ENCODE measurements at places on chromosomes 12 and 14. TPM values are rescaled to one million over a fixed set of nuclear protein-coding genes. Genes with fewer than 3 reads are reported as not detected.

DNA sequence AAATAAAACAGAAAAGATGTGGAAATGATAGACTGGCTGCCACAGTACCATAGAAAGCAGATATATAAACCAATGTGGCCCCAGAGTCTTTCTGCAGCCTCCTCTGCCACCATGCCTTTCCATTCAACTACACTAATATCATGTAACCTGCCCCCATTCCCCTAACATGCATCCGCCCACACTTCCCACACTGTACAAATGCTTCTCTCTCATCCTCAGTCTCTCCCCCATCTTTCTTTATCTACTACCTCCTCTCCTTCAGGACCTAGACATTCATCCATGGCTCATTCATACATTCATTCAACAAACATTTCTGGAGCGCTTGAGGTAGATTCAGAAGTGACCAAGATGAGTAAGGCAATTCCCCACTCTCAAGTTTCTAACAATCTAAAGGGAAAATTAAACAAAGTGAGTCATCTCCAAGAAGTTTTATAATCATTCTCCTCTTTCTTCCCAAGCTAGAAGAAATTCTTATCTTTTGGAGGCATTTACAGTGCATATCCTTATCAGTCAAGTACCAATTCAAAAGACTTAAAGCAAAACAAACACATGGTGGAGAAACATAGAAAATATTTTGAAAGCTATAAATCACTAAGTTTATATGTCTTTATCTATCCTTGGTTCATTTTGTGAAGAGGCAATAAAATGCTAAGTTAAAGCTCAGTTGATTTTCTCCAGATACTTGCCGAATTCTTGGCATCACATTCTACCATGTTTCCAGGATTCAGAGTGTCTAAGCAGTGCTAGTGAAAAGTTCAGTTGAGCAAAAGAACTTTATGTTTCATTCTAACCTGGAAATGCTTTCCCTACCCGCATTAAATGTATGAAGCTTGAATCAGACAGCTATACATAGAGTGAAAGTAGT, 70.5 kb upstream of the FRMD6 start:
- peak; percentile 29 for DNase-seq

GRCh38 chr12:58521152-58521551, 399.2 kb downstream of the LRIG3 start:
- no peak for DNase-seq

KLRG1 gene
- total RNA-seq, result 7.9 TPM

- DNase-seq, result no peak
Measured at GRCh38 chr12:47134005-47134404, 54.2 kb upstream of the AMIGO2 start.

- DNase-seq, result no peak
Measured at GRCh38 chr14:61647704-61648103, 47.6 kb upstream of the HIF1A start.

POTEM gene
- not detected for total RNA-seq

GRCh38 chr12:48160807-48161206, 3.5 kb upstream of the ASB8 start:
- DNase-seq, result peak; percentile 29

GRCh38 chr12:117907108-117907689, 61.6 kb downstream of the KSR2 start:
- DNase-seq, result no peak

TC2N gene
- not detected for total RNA-seq

ENDOU gene
- total RNA-seq, result not detected

SLC39A2 gene
- total RNA-seq, result not detected

- no peak for DNase-seq
Measured at GRCh38 chr12:51406290-51406689, 15.1 kb upstream of the GALNT6 start.

BTBD6 gene
- 53.8 TPM for total RNA-seq

DNA sequence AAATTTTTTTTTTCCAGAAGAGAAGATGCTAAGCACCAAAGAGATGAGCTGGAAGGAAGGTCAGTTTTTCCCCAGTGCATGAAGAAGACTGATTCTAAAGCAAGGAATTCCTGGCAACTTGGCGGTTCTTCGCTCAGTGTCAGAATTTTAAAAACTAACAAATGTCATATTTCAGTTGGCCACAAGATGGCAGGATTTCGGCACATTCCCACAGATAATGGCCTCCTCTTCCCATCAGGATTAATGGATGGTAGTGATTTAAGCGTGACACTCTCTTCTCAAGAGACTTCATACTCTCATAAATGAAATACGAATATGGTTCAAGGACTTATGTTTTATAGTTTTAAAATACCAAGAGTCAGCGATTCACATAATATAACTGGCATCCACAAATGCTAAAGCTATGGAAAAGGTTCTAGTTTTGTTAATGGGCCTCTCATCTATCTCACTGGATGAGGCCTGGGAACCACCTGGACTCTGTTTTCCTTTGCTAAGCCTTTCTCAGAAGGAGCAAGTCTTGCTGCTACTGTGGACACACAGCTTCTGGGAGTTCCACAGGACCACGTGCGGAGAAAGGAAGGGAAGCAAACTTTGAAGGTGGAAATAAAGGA, 46.1 kb upstream of the PTPRO start:
- DNase-seq, result no peak

- no peak for DNase-seq
Measured at GRCh38 chr12:79935624-79936345, 888 bp upstream of the PPP1R12A start.

DNA sequence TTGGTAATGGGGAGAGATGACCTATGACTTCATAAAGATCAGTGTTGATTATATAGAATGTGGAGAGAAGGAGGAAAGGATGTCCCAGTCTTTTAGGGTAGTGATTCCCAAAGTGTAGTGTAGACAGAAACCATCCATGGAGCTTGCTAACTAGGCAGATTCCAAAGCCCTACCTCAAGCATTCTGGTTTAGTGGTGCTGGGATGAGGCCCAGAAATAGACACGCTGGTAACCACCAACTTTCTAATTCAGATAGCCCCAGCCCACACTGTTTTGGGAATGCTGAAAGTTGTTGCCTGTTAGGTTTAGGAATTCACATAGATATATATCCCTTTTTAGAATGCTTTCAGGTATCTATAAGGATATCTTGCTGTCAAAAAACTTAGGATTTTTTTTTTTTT, 69.2 kb downstream of the STAB2 start:
- DNase-seq, result no peak
